NCI-H524 treated with DMSO at 0.1 percent for 48 hours (cell line): ENCODE measurements at places on chromosomes 6 and 20.

DNA sequence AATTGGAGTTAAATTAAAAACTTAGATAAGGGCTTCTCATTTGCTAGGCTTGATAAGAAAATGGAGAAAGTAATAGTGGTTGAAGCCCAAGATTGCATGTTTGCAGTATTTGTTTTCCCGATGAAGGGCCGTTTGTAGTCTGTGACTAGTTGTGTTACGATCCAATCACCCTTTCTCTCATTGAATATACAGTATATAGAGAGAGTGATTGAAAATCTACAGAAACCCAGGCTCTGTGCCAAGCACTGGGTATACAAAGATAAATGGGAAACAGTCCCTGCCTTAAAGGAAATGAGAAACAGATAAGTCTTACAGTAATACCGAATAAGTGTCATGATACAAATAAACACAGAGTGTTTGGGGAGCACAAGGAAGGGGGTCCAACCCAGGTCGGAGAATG, 55.2 kb upstream of the CDKAL1 start:
- no peak for DNase-seq

GRCh38 chr20:37920270-37920669, 17.3 kb downstream of the VSTM2L start:
- DNase-seq: no peak

GRCh38 chr6:37493661-37493995, 6.1 kb downstream of the CCDC167 start:
- no peak for DNase-seq

- no peak for DNase-seq
Measured at GRCh38 chr20:35607003-35607735, 8.5 kb upstream of the SPAG4 start.

DNA sequence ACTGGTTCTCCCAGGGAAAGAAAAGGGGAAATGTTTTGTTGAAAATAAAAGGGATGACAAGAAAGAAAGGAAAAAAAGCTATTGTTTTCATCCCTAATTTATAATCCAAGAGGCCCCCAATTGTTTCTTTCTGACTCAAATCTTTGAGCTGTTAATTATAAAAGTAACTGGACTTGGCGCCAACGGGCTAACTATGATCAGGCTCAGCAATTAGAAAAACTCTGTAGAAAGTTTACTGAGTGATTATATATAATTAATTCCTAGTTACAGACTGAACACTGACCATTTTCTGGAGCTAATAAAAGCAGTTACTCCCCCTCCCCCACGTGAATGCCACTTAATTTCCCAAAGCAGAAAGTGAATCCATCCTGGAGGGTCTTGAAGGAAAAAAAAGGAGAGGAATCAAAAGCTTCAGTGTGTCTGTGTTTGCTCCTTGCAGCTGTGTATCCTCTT, 3.2 kb downstream of the ZMYND8 start:
- DNase-seq: no peak

DNA sequence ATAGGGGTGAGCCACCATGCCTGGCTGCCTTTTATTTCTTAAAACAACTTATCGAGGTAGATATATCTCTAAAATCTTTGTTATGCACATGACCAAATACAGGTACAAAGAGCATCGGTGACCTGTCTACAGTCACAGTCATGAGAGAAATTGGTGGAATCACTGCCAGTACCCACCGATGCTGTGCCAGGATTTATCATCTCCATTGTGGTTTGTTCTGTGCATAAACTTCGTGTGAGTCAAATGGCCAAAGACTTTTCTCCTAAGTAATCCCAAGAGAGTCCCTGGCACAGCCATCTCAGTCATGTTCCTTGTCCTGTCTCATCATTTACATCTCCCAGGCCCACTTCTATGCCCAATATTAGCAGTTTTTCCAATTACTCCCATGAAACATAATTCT, 9.0 kb downstream of the GSTA3 start:
- DNase-seq: no peak
